ENCODE measurements at places on chromosomes 5 and 9.

DNA sequence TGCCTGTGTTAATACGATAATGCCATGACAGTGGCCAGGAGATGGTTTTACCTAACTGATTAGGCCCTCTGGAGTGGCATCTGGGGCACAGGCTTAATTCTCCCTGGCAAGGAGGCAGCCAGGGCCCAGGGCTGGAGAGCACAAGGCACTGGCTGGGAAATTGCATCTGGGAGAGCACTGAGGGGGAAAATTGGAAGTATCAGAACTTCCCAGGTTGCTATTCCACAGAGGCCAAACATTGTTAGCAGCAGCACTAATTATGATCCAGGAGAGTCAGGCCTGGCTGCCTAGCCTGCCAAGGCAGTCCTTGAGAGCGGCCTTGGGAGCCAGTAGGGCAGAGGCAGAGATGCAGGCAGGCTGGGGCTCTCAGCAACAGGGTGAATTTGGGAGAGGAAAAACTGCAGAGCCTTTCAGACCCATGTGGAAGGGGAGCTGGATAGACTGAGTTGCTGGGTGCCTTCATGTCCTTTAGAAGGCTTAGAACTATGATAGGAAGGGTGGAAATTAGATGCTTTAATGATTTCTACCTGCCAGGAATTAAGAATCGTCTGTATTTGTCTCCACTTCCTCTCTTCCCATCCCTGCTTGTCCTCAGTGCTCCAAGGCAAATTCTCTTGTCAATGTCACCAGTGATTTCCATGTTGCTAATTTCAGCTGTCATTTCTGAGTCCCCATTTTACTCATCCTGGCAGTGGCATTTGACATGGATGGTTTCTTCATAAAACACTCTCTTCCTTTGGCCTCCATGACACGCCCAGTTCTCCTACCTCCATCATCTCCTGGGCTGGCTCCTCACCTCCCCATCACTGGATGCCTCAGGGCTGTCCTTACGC, 56.1 kb upstream of the HSPA9 start:
- no peak for DNase-seq

DNA sequence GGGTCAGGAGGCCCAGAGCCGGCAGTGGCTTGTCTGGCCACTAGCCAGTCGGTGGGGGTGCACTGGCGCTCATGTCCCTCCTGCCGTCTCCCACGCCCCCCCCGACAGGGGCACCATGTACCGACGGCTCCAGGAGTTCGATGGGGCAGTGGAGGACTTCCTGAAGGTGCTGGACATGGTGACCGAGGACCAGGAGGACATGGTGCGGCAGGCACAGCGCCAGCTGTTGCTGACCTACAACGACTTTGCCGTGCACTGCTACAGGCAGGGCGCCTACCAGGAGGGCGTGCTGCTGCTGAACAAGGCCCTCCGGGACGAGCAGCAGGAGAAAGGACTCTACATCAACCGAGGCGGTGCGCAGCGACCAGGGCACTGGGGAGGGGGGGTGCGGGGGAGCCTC, 8.1 kb downstream of the TTC16 start:
- no peak for DNase-seq

DNA sequence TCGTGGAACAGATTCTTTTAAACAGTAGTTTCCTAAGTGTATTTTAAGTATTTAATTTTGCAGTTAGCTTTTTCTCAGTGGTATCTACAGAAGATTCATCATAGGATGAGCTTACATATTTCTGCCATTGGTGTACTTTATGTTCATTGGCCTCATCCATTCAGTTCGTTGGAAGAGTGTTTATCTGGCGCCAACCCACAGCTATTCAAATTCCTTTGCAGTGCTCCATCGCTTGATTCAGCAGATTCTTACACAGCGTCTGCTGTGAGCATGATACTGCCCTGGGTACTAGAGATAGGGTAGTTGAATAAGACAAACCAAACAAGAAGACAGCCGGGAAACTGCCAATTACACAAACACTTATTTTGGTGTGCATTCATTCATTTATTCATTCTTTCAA, 55.1 kb downstream of the NUP214 start:
- DNase-seq: no peak

DNA sequence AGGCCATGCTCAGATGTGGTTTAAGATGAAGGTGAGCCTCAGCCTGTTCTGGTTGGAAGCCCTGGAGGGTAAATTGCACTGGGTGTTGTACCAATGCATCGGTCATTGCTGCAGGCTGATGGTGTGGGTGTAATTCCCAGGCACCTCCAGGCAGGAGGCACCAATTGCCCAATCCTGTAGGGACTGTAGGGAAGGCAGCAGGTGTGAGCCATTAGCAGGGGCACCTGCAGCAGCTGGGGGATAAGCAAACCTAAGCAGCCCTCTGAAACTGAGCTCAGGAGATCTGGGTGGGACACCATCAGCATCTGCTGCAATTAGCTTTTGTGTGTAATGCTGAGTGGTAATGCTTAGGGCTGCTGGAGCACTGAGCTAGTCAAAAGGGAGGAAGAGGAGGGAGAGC, 190.1 kb upstream of the TBC1D2 start:
- no peak for DNase-seq

GRCh38 chr5:83787631-83788030, 67.0 kb upstream of the HAPLN1 start:
- DNase-seq: no peak

- no peak for DNase-seq
Measured at GRCh38 chr9:137429546-137429890, 6.3 kb downstream of the NOXA1 start.

- no peak for DNase-seq
Measured at GRCh38 chr5:17024686-17025180, 88.6 kb upstream of the MYO10 start.

DNA sequence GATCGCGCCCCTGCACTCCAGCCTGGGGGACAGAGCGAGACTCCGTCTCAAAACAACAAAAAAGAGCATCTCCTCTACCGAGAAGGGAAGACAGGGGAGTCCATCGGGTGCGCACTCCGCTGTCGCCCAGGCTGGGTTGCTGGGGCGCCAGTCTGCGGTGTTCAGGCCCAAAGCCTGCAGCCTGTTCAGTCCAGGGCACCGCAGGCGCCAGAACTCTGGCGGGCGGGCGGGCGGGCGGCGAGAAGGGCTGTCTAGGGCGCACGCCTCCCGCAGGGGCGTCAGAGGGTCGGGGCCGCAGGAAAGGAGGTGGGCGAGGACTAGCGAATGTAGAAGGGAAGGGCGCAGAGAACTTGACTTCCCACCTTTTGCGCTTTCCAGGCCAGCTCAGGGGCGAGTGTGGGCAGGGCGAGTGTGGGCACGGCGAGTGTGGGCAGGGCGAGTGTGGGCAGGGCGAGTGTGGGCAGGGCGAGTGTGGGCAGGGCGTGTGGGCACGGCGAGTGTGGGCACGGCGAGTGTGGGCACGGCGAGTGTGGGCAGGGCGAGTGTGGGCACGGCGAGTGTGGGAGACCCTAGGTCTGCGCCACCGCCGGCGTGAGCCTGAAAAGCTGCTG, 10.5 kb downstream of the PROP1 start:
- DNase-seq: no peak

- no peak for DNase-seq
Measured at GRCh38 chr5:66708368-66708767, 112.2 kb downstream of the MAST4 start.

- no peak for DNase-seq
Measured at GRCh38 chr5:174489920-174490597, 234.3 kb upstream of the MSX2 start.

DNA sequence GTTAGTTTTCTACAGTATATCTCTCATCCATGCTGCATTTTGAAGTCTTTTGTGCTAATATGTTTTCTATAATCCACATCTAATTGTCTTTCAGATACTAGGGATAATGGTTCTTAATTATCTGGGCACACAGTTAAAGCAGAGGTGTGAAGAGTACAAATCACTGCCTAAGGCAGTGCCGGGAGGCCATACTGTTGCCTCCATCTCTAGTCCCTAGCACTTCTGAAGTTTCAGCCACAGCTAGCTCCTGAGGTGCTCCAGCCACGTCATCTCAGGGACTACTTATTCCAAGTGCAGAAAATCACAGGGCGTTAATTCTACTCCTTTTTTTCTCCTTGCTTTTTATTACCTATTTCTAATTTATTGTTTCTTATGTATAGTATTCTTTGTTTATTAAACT, 760.0 kb upstream of the FAM174A start:
- DNase-seq: no peak

DNA sequence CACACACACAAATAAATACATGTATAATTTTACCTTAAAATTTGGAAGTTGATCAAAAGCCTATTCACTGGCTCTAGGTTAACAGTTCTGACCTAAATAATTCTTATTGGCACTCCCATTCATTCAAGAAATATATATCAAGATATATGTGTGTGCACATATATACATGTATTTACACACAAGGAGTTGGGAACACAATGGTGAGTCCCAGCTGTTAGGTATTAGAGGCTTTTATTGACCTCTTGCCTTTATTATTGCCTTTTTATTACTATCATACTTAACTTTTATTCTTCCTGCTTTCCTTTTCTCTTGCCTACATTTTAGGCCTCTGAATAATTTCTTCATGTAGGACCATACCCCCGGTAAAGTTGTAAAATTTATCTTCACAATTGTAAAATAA, 25.0 kb downstream of the CCDC152 start:
- no peak for DNase-seq

- DNase-seq: no peak
Measured at GRCh38 chr5:120463991-120464626, at the start of gene PRR16. Gene PRR16, plus strand, starts transcription at chr5:120464300.

DNA sequence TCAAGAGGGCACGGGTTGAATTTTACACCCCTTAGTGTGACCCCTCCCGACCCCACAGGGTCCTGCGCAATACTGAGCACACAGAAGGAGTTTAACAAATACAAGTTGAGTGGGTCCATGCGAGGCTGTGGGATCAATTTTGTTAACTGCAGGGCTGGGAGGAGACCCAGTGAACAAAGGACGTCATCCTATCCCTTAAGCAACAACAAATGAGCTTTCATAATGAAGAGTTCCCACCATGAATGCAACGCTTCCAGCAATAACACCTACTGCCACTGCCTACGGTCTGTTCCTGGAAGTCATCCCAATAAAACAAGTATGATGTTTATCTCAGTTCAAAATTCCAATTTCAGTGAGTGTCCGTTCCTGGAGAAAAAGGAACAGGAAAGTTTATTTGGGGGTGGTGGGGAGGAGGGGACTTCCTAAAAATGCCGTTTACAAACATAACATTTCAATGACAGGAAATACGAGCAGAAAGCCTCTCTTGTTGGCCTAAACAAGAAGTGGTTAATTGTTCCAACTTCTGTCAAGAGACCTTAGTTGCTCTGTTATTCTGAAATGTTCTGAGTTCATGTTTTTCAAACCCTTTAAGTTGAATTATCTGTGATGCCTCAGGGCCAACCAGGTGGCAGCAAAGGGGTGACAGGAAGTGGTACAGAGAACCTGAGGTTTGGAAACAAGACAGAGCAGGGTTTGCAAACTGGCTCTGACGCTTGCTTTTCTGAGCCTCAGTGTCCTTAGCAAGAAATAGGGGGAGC, 65.8 kb upstream of the PLPP6 start:
- no peak for DNase-seq

- no peak for DNase-seq
Measured at GRCh38 chr5:132800545-132800944, 12.6 kb upstream of the SOWAHA start.

GRCh38 chr5:74639807-74640449, 600 bp downstream of the ENC1 start:
- DNase-seq: no peak

DNA sequence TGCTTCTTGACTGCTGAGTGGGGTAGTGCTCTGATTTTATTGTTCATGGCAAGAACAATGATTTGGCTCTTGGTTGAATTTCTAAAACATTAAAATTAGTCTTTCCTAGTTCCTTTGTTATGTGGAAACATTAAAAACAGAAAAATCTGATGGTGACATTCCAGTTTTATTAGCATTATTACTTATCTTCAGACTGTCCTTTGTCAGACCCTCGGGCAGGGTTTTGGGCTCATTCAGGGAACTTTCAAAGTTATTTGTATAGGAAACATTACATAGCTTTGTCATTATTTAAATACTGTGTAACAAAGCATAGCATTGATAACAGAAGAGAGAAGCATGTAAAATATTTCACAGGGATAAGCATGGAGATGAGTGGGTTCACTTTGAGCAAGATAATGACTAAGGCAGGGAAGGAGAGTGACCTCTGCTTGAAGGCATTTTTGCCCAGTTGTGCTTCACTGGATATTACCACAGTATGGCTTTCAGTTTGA, 119.9 kb downstream of the KDM4C start:
- no peak for DNase-seq

GRCh38 chr5:132470596-132470995, 20.0 kb downstream of the IRF1 start:
- DNase-seq: no peak

DNA sequence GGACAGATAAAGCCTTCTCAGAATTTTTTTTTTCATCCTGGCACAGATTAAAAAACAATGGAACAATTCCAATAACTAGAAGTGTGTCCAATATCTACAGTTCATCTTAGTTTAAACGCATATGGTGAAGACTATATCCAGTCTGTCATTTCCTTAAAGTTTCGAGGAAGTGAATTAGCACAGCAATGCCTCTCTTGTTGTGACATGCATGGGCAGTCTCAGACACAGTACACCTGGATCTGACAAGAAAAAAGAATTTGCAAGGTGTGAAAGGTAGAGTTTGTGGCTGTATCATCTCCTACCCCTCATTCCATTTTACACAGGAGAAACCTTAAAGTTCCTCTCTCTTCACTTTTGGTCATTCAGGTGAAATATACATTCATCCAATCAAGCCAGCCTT, 100.6 kb upstream of the ADAMTS19 start:
- no peak for DNase-seq

GRCh38 chr9:22053178-22053577, 44.1 kb upstream of the CDKN2B start:
- no peak for DNase-seq

DNA sequence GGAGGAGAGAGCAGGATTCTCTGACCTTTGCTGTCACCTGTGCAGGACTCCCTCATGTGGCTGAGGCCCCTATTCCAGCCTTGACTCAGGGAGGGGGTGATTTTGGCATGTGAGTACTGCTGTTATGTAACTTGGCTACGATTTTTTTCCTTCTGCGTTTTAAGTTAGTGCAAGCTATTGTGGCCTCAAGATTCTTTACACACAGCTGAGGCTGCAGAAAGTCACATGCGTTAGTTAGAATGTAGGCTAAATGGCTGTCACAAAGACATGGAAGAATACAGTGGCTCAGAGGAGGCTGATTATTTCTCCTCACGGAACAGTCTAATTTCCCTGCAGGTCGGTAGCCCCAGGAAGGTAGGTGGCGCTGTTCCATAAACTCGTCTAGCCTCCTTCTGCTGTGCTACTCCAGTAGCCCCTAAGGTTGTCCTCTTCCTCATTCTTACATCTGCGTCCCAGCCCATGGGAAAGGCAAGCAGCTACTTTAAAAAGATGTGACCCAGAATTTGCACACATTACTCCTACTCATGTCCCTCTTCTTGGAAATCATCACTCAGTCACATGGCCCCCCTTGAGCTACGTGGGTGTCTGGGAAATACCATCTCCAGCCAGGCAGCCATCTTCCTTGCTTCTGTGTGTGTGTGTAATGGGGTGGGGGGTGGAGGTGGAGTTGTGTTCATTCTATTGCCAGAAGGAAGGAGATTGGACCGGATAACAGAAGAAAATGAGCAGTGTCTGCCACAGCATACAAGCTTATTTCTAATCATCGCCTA, 486.6 kb downstream of the CCDC171 start:
- DNase-seq: no peak
